ENCODE measurements at places on chromosomes 4 and X.

GRCh38 chrX:103437147-103437873, 61.0 kb downstream of the BEX3 start:
- no peak for DNase-seq

- no peak for DNase-seq
These were observed 459.7 kb downstream of the MID1IP1 start for GRCh38 chrX:39260965-39261364.

GRCh38 chrX:123075947-123076561, 108.0 kb upstream of the GRIA3 start:
- DNase-seq, result no peak

DNA sequence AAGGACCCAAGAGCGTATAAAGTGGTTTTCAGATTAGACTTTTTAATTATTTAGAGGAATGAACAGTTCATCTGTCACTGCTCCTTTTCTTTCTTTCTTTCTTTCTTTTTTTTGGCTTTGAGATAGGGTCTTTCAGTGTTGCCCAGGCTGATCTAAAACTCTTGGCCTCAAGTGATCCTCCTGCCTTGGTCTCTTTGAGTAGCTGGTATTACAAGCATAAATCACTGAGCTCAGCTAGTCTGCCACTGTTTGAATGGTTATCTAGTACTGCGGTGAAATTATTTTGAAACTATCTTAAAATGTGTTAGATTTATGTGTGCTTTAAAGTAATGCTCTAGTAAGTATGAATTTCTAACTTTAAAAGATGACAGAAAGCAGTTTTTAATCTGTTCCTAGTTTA, 6.5 kb upstream of the FRYL start:
- DNase-seq, result no peak

GRCh38 chr4:107793996-107794395, 30.7 kb upstream of the SGMS2 start:
- no peak for DNase-seq

DNA sequence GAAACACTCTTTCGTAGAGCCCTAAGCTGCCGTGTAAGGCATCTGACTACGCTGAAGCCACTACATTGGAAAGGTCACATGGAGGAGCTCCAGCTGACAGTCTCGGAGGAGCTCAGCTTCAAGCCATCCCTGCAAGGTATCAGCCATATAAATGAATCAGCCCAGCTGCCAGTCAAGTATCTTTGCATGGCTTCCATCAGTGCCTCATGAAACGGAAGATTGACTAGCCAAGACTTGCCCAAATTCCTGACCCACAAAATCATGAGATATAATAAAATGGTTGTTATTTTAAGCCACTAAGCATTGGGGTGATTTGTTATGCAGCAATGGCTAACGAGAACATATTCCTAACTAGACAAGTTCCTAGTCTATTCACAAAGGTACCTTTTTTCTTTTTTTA, 104.1 kb upstream of the SCOC start:
- no peak for DNase-seq

DNA sequence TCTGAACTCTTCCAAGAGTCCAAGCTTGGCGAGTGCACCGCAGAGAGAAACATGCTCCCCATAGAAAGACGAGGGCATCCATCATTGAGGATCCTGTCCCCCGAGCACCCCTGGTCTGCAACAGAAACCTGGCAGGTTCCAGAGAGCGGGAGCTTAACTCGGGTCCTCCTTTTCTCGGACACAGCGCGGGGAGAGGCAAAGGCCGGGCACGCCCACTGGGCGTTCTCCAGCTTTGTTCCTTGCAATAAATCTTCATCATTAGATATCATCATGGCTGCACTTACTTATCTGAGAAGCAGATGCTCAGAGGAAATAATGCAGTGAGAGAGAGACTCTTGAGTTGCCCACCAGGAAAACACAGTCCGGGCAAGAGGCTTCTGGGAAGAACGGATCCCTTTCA, 90.1 kb upstream of the PSAPL1 start:
- DNase-seq, result no peak

GRCh38 chr4:57034520-57034919, 55.8 kb downstream of the POLR2B start:
- DNase-seq, result no peak

GRCh38 chrX:40237731-40238178, 140.0 kb upstream of the BCOR start:
- no peak for DNase-seq

DNA sequence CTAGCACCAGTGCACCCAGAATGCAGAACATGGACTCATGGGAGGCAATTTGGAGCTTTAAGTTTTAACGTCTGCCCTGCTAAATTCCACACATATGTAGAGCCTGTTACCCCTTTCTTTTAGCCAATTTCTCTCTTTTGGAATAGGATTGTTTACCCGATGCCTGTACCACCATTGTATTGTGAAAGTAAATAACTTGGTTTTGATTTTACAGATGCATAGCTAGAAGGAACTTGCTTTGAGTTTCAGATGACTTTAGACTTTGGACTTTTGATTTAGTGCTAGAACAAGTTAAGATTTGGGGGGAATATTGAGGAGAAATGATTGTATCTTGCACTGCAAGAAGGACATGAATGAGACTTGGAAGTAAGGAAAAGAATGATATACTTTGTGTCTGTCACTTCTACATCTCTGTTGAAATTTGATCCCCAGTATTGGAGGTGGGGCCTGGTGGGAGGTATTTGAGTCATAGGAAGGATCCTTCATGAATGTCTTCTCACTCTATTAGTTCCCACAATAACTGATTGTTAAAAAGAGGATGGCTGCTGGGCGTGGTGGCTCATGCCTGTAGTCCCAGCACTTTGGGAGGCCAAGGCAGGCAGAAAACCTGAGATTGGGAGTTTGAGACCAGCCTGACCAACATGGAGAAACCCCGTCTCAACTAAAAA, 794.8 kb upstream of the LCORL start:
- no peak for DNase-seq

GRCh38 chrX:129540722-129541184, 694 bp downstream of the OCRL start:
- no peak for DNase-seq

DNA sequence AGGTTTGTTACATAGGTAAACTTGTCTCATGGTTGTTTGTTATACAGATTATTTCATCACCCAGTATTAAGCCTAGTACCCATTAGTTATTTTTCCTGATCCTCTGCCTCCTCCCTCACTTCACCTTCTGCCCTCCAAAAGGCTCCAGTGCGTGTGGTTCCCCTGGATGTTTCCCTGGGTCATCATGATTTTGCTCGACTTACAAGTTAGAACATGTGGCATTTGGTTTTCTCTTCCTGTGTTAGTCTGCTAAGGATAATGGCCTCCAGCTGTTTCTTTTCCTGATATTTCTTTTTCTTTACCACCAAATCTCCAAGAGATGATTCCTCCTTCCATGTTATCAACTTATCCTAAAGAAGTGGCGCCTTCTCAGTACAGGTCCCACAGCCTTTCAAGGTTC, 543.1 kb upstream of the ADGRL3 start:
- no peak for DNase-seq

GRCh38 chr4:30265716-30266115, 454.5 kb upstream of the PCDH7 start:
- DNase-seq, result no peak

DNA sequence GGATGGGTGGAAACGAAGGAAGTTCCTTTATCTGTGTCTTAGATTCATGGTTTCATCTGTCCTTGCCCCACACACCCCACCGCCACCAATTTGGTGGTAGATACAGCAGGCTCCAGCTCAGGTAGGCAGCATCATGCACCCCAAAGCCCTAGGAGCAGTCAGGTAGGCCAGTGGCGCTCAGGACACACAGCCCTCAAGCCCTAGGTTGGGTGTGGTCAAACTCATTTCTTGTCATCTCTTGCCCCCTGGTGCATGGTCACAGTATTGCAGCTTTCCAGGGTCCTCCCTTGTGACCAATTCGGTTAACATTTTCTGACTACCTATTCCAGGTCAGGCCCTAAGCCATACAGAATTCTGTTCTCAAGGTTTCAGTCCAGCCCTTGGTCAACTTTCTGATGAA, 14.5 kb upstream of the PRRG3 start:
- DNase-seq, result no peak

DNA sequence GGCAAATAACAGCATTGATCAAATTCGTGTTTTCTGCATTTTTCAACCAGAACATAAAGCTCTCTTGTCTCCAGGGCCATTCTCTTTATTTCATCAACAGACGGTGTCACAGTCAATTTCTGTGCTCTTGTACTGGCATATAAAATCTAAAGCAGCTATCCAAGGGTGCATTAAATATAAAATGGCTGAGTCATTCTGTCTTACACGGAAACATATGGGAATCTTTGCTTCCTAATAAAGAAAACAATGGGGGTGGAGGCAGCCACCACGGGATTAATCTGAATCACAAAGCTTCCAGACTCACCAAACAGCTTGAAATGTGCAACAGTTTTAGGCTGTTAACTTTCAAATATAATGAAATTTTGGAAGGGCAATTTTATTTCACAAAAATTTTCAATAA, 132.6 kb downstream of the IL15 start:
- no peak for DNase-seq

DNA sequence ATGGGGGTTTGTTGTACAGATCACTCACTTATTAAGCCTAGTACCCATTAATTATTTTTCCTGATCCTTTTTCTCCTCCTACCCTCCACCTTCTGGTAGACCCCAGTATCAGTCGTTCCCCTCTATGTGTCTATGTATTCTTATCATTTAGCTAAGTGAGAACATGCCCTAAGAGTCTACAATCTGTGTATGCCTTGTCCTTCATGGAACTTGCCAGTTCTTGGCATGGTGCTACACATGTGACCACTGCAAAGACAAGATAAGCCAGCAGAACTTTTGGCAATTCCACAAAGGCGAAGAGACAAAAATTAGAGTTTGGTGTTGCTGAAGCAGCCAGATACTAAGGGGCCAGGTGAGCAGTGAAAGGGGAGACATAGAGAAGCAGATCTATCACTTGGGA, 101.3 kb downstream of the CORIN start:
- DNase-seq, result no peak

DNA sequence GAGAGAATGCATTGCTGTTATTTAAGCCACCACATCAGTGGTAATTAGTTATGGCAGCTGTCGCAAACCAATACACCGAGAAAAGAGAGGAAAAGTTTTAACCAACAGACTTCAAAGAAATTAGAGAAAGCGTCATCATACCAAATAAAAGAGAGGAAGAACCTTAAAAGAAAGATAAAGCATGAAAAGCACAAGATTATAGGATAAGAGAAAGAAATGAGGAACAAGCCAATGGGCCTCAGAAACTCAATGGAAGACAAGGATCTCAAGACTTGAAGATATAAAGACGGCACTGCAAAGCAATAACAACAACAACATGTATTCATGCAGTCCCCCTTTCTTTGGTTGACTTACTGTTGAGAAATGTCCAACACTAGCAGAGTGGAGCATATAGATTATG, 22.8 kb upstream of the ASMTL start:
- no peak for DNase-seq

DNA sequence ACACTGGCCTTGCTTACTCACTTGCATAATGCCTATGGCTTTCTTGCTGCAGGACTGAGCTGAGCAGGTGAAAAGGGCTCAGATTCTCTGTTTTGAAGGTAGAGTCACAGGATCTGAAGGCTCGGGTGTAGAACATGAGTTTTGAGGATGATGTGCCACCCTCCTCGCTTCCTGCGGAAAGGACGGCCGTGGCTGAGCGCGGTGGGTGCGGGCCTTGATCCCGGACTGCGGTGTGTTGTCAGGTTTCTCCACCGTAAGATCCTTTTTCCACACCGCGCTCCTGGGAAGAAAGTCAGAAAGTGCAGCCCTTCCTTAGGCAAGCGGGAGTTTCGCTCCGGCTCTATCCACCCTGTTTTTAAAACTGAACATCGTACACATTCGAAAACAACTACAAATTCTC, 36.2 kb downstream of the ZFP42 start:
- no peak for DNase-seq

DNA sequence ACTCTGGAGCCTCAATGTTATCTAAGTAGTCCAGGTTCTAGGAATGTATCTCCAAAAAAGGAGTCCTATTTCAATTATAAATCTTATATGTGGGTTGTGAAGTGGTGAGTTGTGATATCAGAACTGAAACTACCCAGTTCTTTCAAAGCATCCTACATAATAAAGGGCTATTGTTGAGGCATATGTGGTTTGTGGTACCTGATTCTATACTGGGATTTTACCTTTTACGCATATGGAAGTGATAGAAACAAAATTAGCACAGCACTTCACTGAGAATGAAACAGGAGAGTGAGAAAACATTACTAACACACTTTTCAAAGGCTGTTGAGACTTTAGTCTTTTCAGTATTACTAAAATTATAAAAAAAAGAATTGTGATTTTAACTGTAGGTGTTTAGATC, 417.7 kb upstream of the GALNT7 start:
- DNase-seq, result no peak

- no peak for DNase-seq
These were observed 558.9 kb downstream of the SPOCK3 start for GRCh38 chr4:166675411-166675810.

DNA sequence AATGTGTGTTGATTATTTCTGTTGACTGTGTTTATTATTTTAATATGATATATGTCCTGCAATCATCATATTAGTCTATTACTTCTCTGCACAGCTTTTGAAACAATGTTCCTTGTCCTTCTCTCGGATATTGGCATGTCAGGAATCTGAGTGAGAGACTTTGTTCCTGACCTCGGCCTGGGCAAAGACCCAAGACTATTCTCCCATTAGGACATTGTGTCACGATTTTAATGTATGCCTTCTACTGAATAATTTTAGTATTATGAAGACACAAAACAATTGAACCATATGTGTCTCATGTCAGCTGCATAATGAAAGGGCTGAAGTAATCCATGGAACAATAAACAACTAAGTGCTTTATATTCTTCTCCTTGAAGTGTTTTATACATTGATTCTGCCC, 580.8 kb upstream of the TENM3 start:
- DNase-seq, result no peak

DNA sequence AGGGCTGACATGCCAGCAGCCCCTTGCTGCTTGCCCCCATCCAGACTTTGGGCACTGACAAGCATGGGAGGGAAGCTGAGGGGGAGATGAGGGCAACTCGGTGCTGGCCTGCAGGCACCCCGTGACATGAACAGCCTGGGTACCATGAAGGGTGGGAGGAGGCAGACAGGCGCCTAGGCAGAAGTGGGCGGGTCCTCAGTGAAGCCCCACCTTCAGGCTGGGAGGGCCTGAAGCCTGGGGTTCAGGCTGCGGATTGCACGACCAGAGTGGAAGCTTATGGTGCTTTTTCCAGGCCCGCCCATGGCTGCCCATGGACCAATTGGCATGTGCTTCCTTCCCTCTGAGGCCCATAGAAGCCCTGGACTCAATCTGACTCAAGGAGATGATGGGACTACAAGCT, 354.1 kb downstream of the GRIA2 start:
- DNase-seq, result no peak

DNA sequence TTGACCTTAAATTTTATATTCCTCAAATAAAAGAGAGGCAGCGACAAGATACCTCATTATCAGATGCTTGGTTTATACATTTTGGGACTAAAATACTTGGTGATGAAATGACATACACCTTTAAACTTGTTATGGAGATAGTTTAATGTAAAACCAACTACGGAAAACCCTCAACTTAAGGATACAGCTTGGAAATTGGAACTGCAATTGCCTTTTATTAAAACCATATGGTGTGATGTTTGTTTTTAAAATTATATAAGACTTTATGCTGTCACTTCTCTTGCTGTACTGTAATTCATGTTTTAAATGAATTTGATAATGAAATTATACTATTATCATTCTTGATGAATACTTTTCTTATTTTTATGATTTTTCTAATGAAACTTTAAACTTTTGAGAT, 25.9 kb downstream of the METTL14 start:
- DNase-seq, result no peak

- DNase-seq, result no peak
These were observed 96.3 kb upstream of the ZC4H2 start for GRCh38 chrX:65072590-65072989.

GRCh38 chr4:141255016-141255415, 34.3 kb downstream of the ZNF330 start:
- no peak for DNase-seq

- no peak for DNase-seq
These were observed 8.8 kb downstream of the THAP9 start for GRCh38 chr4:82909326-82909725.
